ENCODE measurements at places on chromosomes 2 and 18. TPM values are rescaled to one million over a fixed set of nuclear protein-coding genes. Genes with fewer than 3 reads are reported as not detected.

DNA sequence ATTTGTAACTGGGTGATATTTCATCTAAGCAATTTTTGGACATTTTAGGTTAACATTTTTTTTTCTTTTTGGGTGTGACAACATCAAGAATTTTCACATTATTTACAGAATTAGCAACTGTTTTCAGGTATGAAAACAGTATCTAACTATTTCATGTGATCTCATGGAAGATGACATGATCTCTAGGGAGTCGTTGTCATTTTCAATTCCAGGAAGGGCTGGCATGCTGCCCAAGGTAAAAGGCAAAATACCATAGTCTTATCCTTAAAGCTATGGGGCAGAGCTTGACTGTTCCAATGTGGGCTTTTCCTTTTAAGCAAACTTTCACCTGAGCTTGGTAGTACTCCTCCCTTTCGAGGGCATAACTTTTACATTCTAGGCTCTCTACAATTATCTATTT is 443.7 kb downstream of the DSEL start:
- DNase-seq = no peak

GRCh38 chr2:38259311-38259710 is 117.8 kb downstream of the ATL2 start:
- DNase-seq = no peak

DNA sequence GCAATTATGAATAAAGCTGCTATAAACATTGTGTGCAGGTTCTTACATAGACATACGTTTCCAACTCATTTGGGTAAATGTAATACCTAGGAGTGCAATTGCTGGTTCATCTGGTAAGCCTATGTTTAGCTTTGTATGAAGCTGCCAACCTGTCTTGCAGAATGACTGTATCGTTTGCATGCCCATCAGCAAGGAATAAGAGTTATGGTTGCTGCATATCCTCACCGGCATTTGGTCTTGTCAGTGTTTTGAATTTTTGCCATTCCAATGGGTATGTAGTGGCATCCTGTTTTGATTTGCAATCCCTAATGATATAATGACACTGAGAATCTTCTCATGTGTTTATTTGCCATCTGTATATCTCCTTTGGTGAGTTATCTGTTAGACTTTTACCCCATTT is 20.7 kb downstream of the CCDC150 start:
- no peak for DNase-seq

Gene REG3A
- polyA plus RNA-seq = not detected

DNA sequence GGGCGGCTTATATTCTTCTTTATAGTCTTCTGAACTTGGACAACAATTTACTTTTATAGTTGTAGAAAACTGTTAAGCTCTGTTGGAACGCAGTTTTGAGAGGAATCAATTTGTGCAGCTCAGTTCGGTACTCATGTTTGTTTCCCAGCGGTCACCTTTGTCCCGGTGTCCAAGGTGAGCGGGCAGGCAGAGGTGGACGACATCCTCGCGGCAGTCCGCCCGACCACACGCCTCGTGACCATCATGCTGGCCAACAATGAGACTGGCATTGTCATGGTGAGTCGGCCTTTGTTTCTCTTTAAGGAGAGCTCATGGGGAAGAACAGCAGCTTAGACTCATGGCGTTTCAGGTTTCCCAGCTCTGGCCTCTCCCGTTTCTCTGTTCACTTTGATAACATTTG is 18.6 kb upstream of the ESPNL start:
- no peak for DNase-seq

All from right lung (tissue), 10 donors.